ENCODE measurements at places on chromosomes 1 and 21.
A peak's percentile ranks its signal among the peaks of the same experiment; 100 is the strongest.

DNA sequence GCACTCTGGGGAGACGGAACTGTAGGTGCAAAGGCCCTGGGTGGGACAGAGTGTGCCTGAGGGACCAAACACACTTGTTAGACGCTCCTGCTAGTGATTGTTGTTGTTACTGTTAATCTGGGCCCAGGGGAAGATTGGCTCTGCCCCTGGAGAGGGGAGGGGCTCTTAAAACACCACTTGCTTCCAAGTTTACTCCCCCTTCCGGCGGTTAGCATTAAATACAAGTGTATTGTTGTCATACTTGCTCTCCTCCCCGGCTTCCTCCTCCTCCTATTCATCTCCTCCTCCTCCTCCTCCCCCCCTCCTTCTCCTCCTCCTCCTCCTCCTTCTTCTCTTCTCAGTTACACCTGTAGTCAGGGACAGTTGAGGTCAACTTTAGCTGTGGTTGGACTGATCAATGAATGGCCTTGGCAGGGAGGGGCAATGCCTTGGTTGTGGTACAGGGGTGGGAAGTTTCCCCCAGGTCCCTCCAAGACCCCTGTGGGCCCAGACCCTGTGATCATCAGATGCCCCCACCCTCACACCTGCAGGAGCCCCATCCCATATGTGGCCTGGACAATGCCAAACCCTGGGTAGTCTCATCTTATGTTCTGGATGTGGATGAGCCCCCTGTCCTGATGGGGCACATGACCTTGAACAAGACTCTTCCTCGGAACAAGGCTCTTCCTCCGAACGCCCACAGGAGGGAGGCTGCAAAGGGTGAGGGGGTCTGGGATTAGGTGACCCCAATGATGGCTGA, 217.3 kb downstream of the PTPRU start:
- no peak for DNase-seq

GRCh38 chr1:191869790-191870312, 288.4 kb upstream of the RGS18 start:
- DNase-seq, result no peak

DNA sequence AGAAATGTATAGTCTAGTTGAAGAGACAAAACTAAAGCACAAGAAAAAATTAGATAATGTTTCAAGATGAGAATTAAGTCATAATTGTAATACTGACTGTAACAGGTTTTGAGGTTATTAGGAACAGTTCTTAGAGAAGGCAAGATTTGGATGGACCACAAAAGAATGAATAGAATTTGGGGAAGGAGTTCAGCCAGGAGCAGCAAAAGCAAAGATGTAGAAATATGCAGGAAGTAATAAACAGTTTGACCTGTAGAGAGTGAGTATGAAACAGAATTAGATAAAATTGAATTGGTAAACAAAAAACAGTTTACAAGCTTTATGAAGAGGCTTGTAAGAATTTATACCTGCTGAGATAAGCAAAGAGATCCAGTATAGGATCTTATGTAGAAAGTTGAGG, 16.3 kb downstream of the VPS45 start:
- DNase-seq, result no peak

GRCh38 chr1:94971491-94971924, 44.6 kb upstream of the CNN3 start:
- DNase-seq, result no peak

DNA sequence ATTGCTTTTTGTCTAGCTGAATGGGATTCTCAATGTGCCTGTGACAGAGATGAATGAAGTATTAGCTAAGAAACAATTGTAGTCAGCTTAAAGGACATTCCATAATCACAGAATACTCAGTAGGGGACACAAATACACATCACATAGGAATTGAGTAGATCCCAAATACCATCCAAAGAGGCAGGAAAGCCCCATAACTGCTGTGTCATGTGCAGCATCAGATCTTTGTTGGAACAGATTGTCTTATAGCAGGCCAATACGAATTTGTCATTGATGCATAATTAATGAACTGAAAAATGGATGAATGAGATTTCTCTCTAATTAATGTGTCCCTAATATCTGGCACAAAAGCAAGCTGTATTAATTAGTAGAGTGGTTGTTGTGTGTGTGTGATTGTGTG, 82.3 kb upstream of the S1PR1 start:
- no peak for DNase-seq

- DNase-seq, result no peak
Observed at GRCh38 chr1:109821831-109822745, 58.4 kb upstream of the EPS8L3 start.

- DNase-seq, result no peak
Observed at GRCh38 chr1:108734171-108734865, 12.2 kb upstream of the STXBP3 start.

GRCh38 chr1:187903223-187903622, 1074.5 kb downstream of the PLA2G4A start:
- no peak for DNase-seq

DNA sequence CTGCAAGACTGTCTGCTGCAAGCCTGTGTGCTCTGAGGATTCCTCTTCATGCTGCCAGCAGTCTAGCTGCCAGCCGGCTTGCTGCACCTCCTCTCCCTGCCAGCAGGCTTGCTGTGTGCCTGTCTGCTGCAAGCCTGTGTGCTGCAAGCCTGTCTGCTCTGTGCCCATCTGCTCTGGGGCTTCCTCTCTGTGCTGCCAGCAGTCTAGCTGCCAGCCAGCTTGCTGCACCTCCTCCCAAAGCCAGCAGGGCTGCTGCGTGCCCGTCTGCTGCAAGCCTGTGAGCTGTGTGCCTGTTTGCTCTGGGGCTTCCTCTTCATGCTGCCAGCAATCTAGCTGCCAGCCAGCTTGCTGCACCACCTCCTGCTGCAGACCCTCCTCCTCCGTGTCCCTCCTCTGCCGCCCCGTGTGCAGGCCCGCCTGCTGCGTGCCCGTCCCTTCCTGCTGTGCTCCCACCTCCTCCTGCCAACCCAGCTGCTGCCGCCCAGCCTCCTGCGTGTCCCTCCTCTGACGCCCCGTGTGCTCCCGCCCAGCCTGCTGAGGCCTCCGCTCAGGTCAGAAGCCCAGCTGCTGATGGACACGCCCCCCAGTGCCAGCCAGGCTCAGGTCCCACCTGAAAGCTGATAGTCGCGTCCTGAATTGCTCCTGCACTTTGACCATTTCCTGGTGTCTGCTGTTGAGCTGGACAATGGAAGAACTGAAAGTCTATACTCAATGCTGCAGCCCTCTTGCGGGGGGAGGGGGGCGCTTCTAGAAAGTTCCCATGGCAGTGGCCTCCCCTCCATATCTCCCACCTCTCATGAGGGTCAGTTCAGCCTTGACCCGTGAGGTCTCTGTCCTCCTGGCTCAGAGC, 1.2 kb downstream of the KRTAP10-4 start:
- no peak for DNase-seq

DNA sequence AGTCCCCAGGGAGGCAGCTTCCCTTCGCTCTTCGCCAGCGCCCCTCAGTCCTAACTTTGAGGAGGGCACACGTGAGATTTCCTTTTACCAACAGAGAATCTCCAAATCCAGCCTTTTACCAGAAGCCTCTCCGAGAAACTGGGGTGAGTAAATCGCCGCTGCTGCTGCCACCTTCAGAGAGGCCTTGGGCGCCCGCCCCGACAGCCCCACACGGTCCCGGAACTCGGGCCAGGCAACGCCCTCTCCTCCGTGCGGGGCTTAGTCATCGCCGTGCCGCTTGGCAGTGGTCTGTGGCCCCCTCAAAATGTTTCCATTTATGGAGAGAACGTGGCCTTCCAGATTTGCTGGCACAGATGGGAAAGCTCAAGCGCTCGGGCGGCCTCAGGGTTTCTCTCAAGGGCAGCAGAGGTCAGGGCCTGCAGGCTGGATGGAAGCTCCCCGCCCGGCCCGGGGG, 41.4 kb upstream of the COL6A2 start:
- no peak for DNase-seq

- DNase-seq, result no peak
Observed at GRCh38 chr1:218205721-218206120, 79.4 kb upstream of the RRP15 start.

- no peak for DNase-seq
Observed at GRCh38 chr1:53804791-53805505, 33.1 kb downstream of the NDC1 start.

- DNase-seq, result no peak
Observed at GRCh38 chr1:229514578-229515275, 6.6 kb upstream of the NUP133 start.

- no peak for DNase-seq
Observed at GRCh38 chr1:30852026-30852425, 56.5 kb downstream of the SDC3 start.

GRCh38 chr1:4379451-4380175, 274.8 kb upstream of the AJAP1 start:
- no peak for DNase-seq

GRCh38 chr21:35628316-35628715, 432.0 kb downstream of the SETD4 start:
- no peak for DNase-seq

- no peak for DNase-seq
Observed at GRCh38 chr1:91787919-91788318, 98.0 kb downstream of the TGFBR3 start.

- no peak for DNase-seq
Observed at GRCh38 chr1:42947965-42948732, 10.5 kb downstream of the SLC2A1 start.

GRCh38 chr1:22886211-22886610, 86.5 kb downstream of the LACTBL1 start:
- DNase-seq, result no peak

DNA sequence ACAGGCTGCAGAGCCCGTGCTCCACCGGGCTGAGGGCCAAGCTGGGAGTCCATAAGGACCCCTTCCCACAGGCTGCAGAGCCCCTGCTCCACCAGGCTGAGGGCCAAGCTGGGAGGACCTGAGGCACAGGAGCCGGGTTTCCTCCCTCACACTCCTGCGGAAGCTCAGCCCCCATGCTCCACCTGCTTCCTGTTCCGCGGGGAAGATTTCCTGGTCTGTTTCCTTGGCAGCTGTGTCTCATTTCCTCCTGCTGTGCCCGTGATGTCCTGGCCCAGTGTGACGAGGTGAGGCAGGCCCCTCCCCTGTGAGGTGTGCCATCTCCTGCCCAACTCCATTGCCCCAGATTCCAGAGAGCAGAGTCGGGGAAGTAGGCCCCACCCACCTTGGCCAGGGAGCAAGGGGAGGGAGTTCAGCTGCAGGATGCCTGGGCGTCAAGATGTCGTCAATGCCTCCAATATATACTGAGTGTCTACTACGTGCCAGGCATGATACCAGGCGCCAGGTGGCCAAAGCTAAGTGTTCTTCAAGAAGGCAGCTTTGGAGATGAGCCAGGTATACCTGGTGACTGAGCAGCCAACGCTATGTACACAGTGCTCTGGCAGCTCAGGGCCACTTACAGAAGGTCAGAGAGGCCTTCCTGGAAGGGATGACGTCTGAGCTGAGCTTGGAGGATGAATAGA, 58.8 kb downstream of the NAV1 start:
- no peak for DNase-seq

DNA sequence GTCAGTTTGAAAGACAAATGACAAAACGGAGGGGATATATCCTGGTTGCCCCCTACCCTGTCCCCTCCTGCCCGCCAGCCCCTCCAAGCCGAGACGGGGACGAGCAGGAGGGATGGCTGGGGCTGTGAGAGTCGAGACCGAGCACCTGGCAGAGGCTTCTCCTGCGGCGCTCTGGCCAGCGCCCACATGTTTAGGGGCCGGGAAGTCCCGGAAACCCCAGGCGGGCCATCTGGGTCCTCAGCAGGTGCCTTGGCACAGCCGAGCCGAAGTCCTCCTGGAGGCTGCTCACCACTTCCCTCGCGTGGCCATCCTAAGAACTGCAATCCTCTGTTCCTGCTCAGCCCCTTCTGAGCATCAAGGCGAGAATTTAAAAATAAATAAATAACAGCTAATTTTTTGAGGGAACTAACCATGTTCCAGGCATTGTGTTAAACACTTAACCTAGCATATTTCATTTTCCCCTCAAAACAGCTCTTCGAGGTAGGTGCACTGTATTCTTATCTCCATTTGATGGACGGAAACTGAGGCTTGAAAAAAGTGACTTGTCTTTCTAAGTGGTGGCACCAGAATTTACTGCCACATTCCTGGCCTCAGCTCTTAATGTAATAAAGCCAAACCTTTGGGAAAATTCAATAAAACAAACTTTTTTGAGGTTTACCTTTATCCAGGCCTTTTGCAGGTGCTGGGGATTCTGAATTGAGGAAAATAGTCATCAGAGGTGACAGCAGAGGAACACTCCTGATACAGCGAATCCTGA, 3.5 kb upstream of the RIMS3 start:
- peak; percentile 78 for DNase-seq

DNA sequence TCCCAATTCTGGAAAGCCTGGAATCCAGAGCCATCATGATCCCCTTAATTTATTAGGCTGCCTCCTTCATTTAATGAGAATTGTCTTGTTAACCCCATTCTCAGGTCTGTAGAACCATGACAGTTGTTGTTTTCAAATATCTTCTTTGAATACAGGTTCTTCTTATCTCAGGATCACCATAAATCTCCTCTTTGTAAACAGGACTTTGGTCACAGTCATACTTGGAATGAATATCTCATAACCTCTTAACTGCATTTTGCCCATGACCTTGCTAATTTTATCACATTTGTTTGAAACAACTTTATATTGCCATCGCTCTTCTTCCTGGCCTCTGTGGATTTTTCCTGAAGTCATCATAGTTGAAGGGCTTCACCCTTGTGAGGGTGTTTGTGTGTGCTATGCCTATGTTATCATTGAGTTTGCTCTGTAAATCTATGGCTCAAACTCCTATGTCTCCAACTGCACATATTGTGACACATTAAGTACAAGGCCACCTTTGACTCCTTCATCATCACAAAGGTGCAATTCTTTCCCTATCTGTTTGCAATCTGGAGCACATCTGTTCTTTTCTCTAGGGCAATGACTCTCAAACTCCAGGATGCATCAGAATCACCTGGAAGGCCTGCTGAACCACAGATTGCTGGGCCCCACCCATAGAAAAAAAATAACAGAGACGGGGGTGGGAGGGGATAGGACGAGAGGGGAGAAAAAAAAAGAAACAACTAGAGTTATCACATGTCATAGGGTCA, 54.2 kb downstream of the FCRL5 start:
- no peak for DNase-seq

GRCh38 chr21:31803039-31804007, 69.5 kb upstream of the HUNK start:
- DNase-seq, result no peak

- DNase-seq, result peak; percentile 69
Observed at GRCh38 chr1:156129687-156130577, 15.4 kb downstream of the LMNA start.

GRCh38 chr1:164163289-164163849, 395.6 kb upstream of the PBX1 start:
- no peak for DNase-seq

GRCh38 chr1:47031059-47031458, 7.6 kb downstream of the CYP4X1 start:
- DNase-seq, result no peak

GRCh38 chr1:156540955-156541354, 31.4 kb downstream of the IQGAP3 start:
- no peak for DNase-seq

GRCh38 chr1:111501645-111502044, 1.8 kb downstream of the ADORA3 start:
- no peak for DNase-seq

- DNase-seq, result no peak
Observed at GRCh38 chr1:61631436-61631835, 93.5 kb downstream of the TM2D1 start.

DNA sequence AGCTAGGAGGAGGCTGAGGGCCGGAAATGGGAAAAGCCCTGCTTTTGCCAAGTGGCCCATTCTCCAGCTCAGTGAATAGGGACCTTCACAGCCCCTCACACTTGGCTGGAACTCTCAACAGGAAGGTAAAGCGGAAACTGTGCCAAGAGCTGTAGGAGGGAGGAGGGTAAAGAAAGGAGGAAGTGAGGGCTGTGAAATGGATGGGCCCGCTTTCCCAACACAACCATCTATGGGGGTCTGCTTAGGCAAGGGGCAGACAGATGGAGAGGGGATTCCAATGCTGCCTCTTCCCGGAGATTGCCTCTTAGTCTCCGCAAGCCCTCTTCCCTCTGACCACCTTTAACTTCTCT, 5.2 kb downstream of the INKA2 start:
- no peak for DNase-seq
